ENCODE measurements at places on chromosomes 13 and 19.
A peak's percentile ranks its signal among the peaks of the same experiment; 100 is the strongest.

DNA sequence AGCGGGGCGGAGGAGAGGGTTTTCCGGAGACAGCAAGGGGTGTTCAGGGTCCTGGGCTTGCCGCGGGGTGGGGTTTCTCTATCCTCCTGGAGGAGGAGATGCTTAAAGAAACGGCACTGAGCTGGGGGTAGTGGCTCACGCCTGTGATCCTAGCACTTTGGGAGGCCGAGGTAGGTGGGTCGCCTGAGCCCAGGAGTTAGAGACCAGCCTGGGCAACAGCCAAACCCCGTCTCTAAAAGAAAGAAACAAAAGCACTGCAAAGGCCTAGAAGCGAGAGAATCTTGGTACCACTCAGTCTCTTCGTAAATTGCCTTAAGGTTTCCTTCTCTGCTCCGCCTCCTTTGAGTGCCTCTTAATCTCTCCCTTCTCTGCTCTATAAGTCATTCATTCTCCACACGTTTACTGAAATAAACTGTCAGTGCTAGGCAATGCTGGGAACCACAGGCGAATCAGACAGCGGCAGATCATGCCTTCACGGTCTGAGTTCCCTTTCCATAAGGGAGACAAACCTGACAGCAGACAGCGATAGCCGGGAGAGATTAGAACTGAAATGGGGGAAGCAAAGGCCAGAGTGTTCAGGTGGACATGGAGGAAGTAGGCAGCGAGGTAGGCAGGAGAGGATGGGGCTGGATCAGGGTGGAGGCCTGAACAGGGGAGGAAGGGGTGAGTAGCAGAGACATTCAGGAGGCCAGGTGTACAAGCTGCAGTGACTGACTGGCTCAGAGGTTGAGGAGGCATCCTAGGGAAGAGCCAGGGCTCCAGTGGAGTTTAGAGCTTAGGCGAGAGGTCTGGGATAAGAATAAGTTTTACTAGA, 580 bp downstream of the EIF3K start:
- H3K27me3 ChIP-seq, result no peaks in the 10 kb centered on the region
- peaks cover 17% of the 10 kb centered on the region for H3K4me1 ChIP-seq
- peak overlapping the region; percentile 95 for H3K4me3 ChIP-seq
- no peak for DNase-seq
- peaks cover 46% of the 10 kb centered on the region for H3K36me3 ChIP-seq

DNA sequence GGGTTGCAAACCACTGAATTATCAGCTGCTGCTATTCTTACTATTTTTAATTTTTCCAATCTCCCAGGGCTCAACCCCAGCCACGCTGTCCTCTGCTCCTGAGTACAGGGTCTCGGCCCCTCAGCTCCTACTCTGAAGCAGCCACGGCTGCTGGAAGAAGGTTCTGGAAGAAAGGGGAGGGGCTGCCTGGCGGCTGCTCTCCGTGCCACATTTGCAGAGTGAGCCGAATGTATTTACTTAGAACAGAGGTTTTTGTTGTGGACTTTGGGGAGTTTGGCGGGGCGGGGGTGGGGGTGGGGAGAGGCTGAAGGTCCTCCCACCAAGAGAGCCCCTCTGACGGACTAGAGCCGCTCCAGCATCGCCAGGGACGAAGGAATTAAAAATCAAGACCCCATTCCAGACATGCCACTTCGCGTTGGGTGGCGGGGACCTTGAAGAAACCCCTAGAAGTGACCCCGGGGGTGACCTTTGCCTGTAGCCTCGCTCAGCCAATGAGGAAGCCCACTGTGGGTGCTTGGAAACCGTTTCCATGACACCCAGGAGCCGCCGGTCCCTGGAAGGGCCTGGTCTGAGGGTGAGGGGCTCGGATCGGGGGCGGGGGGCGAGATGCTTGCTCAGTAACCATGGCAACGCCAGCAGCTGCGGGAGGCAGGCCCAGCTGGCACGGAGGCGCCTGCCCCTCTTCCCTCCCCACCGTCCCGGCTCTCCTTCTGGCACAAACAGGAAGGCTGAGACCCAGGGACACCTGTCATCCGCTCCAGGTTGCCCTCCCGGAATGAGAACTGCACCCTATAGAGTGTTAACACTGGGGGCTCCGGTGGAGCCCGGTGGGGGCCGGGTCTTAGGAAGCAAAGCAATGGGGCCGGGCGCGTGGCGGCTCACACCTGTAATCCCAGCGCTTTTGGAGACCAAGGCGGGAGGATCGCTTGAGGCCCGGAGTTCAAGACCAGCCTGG, 54.2 kb upstream of the PTPRS start:
- H3K4me1 ChIP-seq, result peaks cover 13% of the 10 kb centered on the region
- no peak for DNase-seq
- H3K4me3 ChIP-seq, result no peak overlapping the region
- no peaks in the 10 kb centered on the region for H3K36me3 ChIP-seq

GRCh38 chr19:30882411-30883005, 466.7 kb downstream of the TSHZ3 start:
- H3K27ac ChIP-seq, result no peak overlapping the region
- no peak for DNase-seq

- no peak overlapping the region for H3K27ac ChIP-seq
- no peaks in the 10 kb centered on the region for H3K4me1 ChIP-seq
- no peak overlapping the region for H3K4me3 ChIP-seq
- peak; percentile 35 for DNase-seq
- H3K27me3 ChIP-seq, result no peaks in the 10 kb centered on the region
Measured at GRCh38 chr13:108560093-108560492, 69.3 kb upstream of the MYO16 start.
